ENCODE measurements at places on chromosomes 5 and 9. TPM values are rescaled to one million over a fixed set of nuclear protein-coding genes. Genes with fewer than 3 reads are reported as not detected.
A peak's percentile ranks its signal among the peaks of the same experiment; 100 is the strongest.

- no peak for DNase-seq
These were observed 288.0 kb upstream of the ANKH start for GRCh38 chr5:15159606-15160005.

Gene S1PR3
- total RNA-seq, result 3.4 TPM

DNA sequence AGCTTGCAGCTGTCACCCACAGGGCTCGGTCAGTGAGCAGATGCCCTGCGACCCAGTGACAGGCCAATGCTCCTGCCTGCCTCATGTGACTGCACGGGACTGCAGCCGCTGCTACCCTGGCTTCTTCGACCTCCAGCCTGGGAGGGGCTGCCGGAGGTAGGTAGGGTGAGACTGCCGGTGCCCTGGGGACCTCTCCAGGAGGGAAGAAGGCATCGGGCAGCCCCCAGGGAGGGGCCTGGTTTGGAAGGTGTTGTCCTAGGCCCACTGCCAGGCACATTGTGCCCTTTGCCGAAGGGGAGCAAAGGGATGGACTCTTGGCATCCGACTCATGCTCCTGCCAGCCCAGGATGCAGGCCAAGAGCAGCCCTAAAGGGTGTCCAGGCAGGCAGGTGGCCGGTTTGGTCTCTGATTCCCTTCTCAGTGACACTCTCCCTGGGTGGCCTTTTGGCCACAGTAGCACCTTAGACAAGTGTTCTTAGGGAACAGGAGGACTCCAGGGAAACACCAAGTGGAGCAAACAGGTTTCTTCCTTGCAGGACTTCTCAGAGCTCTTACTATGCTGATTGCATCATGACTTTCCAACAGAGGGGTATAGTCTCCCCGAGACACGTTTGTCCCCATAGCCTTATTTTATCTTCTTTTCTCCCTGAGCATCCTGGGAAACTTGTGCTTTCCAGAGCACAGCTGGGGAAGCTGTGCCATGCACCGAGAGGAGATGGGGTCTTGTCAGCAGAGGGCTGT, 28.1 kb upstream of the AIF1L start:
- no peak for DNase-seq

DNA sequence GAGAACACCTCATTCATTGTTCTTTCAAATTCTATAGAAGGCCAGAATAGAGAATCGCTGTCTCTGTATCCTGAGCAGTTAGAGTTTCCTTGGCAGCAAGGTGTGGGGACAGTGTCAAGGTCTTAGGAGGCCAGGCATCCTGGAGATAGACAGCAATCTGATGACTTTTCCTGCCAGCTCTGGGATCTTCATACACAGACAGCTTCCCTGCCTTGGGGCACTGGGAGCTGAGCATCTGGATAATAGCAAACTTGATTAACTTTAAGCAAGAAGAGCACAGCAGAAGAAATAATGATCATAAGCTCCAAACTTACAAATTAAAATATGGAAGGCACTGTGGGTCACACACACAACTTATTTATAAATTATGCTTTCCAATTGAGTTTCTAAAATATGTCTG, 86.1 kb upstream of the STK32A start:
- DNase-seq, result no peak

Gene TMEM252
- total RNA-seq, result not detected

Gene LIX1
- total RNA-seq, result not detected

Gene CDX1
- total RNA-seq, result not detected

GRCh38 chr9:37486616-37487548, 1.1 kb downstream of the POLR1E start:
- peak; percentile 64 for DNase-seq

DNA sequence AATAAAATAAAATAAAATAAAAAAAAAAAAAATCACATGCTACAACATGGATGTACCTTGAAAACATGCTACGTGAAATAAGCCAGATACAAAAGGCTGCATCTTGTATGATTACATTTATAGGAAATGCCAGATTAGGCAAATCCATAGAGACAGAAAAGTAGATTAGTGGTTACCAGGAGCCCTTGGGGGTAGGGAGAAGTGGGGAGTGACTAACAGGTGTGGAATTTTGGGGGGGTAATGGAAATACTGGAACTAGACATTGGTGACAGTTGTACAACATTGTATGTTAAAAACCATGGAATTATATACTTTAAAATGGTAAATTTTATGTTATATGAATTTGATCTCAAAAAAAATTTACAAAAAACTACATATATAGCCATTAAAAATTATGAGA, 47.3 kb downstream of the SLC1A1 start:
- DNase-seq, result no peak

DNA sequence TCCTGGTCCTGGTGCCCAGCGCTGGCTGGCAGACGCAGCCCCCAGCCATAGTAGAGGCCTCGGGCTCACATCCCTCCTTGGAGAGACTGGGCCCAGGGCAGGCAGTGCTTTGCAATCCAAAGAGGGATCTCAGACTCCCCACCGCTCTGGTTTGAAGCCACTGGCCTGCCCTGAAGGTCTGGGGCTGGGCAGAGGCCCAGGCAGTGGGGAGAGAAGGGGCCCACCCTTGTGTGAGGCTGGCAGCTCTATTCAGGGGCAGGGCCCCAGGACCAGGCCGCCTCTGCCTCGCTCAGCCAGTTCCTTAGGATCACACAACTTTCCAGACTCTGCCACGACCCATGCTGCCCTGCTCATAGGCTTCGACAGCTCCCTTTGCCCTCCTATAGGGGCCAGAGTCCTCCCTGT, 10.7 kb upstream of the SEC16A start:
- DNase-seq, result no peak

GRCh38 chr9:8733131-8733954, 933.8 kb upstream of the DMAC1 start:
- DNase-seq, result no peak

Gene MCIDAS
- total RNA-seq, result not detected

Gene WWC1
- total RNA-seq, result 2.4 TPM

Gene SLU7
- 38.4 TPM for total RNA-seq

GRCh38 chr5:16934677-16935153, 1.4 kb downstream of the MYO10 start:
- no peak for DNase-seq

GRCh38 chr9:123314617-123315016, 41.4 kb upstream of the CRB2 start:
- no peak for DNase-seq

Gene TRIM7
- total RNA-seq, result 2.7 TPM

Gene ROPN1L
- total RNA-seq, result not detected

GRCh38 chr5:135228222-135228621, 170.8 kb downstream of the MACROH2A1 start:
- no peak for DNase-seq
